Myocyte (in vitro differentiated cells): ENCODE measurements at places on chromosomes 3 and 15. TPM values are rescaled to one million over a fixed set of nuclear protein-coding genes. Genes with fewer than 3 reads are reported as not detected.

Gene DOCK3
- total RNA-seq, result 1.3 and 1.4 TPM in 2 replicates

DNA sequence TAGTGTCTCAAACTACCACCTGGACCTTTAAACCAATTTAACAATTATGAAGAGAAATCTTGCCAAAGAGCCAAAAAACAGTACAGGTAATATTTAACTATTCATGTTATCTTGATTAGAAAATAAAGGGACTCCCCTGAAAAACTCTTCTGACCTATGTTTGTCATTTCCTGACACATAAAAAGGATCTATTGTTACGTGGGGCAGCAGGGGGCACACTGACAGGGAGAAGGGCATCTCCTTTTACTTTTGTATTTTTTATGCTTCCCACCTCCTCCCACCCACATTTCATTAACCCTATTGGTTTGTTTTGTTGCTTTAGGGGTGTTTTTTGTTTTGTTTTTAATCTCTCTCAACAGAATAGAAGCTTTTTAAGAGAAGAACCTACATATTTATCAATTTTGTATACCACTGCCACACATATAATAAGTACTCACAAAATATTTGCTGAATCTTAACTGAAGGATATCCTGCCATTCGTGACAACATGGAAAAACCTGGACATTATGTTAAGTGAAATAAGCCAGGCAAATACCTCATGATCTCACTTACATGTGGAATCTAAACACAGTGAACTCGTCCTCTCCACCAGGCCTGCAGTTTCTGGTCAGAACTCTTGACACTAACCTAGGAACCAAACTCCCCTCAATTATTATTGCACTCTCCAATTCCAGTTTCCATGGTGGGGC lies 17.7 kb downstream of the STAG1 start:
- DNase-seq, result no peak

Gene CACNA1D
- total RNA-seq, result not detected in 2 replicates

DNA sequence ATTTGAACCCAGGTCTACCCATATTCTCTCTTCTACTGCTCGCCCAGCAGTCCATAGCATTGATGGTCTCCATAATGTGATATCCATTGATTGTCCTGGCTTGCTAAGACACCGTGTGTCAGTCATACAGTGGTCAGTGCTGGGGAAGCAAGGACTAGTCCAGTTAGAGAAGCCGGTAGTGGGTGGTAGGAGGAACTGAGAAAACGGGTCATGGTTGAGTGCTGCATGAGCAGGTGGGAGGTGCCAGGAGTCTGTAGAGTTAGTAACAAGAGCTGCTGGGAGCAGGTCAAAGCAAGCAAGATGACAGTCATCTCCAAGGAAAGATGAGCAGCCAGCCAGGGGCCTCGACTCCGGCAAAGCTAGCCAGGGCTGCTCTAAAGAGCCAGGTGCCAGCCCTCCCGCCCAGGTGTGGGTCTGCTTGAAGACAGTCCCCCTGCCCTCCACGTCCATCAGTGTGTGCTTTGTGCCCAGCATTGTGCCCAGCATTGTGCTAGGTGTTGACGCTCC lies 29.5 kb upstream of the USP3 start:
- no peak for DNase-seq

Gene UCN2
- total RNA-seq, result 0.11 and 0.31 TPM in 2 replicates

GRCh38 chr15:46312133-46312740 lies 677.4 kb downstream of the SQOR start:
- DNase-seq, result peak; percentile 46

Gene ZNF80
- 0.10 TPM in 1 of 2 replicates, not detected in the other for total RNA-seq

GRCh38 chr3:133256787-133257483 lies 142.9 kb upstream of the BFSP2 start:
- no peak for DNase-seq

Gene ABHD14A
- 20.6 and 38.8 TPM in 2 replicates for total RNA-seq

DNA sequence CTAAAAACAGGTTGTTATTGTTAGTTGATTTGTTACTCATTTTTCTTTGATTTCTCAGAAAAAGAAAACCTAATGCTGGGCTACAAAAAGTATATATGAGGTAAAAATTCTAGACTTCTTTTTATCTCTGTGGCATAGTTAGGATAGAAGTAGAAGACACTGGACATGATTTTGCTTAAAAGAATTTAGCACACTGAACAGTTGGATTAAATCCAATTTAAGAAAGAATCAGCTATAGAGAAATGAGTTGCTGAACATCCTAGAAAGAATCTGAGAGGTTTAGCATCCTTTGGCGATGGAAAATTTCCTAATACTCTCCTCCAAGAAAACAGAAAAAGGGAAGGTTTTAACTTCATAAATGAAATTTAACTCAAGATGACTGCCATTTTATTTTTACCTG lies 259.7 kb downstream of the TBL1XR1 start:
- no peak for DNase-seq

GRCh38 chr3:149077628-149078027 lies 8.7 kb downstream of the HLTF start:
- DNase-seq, result no peak

DNA sequence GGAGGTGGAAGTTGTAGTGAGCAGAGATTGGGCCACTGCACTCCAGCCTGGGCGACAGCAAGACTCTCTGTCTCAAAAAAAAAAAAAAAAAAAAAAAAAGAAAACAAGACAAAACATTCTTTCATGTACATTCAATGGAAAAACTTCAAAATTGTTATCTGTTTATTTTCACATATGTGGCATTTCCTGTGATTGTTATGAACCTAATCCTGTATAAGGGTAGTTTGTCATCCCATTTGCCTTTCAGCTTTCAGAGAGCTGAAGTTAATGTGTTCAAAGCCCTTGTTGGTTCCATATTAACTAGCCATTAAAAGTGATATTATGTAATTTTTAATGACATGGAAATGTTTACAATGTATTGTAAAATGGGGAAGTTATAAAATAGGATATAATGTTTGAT lies 17.3 kb upstream of the NCK1 start:
- DNase-seq, result no peak

DNA sequence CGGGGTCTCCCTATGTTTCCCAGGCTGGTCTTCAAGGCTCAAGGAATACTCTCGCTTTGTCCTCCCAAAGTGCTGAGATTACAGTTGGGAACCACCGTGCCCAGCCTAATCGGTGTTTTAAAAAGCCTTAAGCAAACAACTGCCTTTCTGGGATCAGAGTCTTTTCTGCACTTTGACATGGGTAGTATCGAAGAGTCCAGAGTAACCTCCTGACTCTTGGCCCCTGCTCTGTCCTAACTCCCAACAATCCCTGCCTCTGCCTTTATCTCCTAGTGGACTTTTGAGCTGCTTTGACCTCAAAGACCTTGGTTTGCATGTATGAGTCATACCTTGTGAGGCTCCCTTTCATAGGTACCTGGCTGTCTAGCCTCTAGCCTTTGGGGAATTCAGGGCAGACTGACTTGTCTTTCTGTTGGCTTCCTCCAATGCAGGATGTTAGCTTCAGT lies 21.0 kb upstream of the HACD2 start:
- DNase-seq, result no peak
